ENCODE measurements at places on chromosomes 3 and 15.

DNA sequence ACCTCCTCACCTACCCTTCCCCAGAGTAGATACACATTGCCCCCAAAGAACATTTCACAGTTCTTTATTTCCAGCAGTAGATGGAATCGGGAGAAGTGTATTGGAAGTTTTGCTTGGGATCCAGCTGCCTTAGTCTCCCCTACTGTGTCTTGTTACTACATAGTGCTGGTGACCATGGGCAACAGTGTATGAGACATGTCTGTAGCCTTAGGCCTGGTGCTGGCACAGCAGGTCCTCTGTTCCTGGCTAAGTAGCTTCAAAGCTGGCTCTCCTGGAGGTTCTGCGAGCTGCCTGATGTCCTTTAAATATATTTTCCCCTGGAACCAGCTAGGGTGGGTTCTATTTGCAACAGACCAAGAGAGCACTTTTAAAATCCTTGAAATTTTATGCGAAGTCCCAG lies 174.7 kb downstream of the THSD4 start:
- DNase-seq, result no peak

DNA sequence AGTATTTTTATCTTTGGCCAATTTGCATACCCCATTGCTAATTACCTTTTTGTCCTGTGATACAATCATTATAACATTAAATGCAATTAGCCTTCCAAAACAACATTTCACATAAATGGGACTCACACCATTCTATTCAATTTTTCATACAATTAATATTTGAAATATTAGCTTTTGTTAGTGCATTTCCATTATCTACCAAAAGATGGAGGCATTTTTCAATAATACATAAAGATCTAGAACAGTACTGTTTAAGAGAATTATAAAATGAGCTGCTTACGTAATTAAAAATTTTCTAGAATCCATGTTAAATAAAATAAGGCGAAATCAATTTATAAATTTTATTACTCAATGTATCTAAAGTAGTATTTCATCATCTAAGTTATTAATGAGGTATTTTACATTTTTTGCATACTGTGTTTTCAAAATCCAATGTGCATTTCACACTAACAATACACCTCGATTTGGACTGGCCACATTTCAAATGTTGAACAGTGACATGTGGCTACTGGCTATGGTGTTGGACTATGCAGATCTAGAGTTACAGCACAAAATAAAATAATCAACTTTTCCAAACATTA lies 74.3 kb downstream of the TJP1 start:
- no peak for DNase-seq

DNA sequence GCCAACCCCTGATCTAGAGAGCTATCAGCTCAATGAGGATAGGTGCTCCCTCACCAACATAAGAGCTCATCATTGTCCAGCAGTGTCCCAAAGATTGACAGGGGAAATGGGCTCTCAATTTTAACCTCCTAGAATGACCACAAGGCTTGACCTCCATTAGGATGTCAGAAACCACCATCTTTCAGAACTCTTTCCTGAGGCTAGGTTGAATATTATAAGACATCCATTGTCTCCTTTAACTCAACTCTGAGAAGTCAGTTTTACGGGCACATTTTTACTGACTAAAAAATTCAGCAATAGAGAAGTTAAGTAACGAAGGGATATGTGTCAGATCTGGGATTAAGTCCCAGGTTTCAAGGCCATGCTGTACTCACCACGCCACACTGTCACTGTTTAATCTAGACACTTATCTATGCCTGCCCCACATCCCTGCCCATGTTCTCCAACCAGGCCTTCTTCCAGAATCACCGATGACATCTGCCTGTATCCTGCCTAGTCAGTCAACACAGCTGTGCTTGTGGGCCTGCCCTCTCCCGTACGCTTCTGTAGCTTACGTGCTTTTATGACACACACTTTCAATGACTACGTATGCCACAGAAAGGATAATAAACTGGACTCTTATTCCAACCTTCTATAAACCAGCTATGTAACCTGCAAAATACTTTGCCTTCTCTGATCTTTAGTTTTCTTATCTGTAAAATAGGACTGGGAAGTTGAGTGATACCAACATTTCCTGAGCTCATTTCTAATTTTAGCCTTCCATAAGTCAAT lies 17.1 kb upstream of the MUC13 start:
- DNase-seq, result no peak

DNA sequence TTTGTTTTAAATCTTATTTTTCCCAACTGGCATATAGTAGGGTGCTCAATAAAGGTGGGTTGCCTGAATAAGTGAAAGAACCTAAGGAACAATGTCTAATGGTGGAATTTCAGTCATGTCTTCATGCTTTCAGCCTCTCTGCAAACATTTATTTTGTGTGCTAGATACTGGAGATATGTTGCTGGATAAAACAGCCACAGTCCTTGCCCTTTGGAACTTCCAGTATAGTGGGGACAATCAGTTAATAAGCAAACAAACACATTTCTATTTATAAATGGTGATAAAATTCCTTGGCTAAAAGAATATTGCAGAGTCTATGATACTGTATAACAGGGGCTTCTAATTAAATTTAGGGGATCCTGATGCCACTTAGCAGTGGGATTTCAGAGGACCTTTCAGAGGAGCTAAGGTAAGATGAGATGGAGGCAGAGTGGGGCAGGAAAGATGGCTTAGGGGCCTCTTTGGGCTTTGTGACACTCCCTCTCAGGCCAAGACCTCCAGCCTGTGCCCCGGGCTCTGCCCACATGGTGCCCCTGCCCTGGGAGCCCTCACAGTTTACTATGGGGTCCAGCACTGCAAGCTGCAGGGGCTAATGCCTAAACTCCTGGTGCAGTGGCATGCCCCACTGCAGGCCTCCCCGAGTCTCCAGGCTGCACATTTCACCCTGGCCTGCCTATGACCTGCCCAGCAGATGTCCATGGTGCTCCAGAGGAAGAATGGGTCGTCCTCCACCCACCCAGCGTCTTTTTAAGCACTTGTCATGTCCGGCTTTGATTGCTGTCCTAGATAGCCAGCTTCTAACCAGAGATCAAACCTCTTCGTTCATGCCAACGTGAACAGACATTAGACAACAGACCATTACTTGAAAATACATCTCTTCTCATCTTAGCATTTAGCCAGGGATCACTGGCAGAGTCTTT lies 61.6 kb upstream of the PRR23C start:
- DNase-seq, result no peak

DNA sequence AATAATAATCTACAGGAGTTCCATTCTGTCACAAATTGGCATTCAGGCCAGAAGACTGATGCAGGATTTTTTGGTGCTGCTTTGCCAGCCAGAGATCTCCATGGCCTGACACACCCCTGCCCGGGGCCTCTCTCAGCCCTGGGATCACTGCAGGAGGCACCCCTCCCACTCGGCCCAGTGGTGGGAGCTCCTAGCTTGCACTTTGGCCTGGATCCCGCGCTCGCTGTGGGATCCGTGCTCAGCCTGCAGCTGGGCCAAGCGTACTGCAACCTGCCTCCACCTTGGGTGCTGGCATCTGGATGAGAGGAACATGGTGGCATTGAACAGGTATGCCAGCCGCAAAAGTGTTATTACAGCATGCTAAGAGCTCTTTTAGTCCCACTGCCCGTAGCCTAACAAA lies 656.7 kb upstream of the CCDC54 start:
- no peak for DNase-seq

DNA sequence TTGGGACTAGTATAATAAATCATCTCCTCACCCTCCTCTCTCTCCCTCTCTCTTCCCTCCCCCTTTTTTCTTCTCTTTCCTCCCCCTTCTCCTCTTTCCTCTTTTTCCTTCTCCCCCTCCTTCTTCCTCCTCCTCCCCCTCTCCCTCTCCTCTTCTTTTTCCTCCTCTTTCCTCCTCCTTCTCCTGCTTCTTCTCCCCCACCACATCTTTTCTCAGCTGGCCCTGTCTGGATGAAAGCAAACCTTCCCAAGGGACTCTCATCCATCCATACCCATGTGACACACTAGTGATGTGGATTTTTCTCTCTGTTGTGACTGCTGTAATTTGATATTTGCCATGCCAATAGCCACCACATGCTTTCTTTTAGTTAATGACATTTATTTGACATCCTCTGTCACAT lies 127.2 kb downstream of the EBLN2 start:
- no peak for DNase-seq

DNA sequence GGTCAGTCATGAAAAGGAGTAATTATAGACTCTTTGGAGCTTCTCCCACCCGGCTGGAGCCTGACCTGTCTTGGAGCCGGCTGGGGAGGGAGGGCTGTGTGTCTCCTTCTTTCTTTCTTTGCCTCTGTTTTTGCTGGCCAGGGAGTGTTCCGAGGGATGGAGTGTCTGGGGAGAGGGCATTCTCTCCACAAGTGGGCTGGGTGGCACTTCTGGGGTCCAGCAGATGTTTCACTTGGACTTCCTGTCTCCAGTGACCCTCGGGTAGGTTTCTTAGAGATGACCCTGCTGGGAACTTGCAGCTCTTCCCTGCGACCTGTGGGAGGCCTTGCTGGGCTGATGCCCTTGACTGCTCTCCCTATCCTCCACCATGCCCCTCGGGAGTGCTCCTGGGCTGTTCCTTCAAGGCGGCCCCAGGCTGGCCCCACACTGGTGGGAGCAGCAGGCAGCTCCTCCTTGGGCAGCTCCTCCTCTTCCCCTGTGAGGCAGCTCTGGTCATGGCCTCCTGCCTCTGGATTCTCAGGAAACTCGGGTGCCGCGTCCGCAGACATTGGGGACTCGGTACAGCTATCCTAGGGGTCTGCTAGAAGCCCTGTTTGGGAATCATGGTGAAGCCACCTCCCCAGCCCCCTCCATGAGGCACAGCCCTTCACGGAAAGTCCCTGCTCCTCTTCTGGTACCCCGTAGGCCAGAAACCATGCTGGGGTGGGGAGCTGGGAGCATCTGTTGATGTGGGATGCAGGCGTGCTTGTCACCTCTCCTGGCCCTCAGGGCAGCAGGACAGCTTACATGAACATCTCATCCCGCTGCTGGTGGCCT lies 44.9 kb downstream of the APBA2 start:
- DNase-seq, result peak; percentile 18

All from D341Med (cell line).